WTC11 (cell line): ENCODE measurements at places on chromosomes 4 and X.

DNA sequence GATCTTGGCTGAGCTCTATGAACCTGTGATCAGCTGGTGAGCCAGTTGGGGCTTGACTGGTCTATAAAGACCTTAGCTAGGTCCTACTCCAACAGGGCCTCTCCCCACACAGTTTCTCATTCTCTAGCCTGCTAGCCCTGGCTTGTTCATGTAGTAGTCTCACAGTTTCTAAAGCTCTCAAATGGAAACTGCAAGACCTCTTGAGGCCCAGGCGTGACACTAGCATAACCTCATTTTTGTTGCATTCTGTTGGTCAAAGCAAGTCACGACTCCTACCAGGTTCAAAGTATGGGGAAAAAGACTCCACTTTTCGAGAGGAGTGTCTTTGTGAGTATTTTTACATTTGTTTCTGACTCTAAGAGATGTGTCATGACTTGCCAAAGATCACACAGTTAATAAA lies 50.9 kb downstream of the CEP44 start:
- DNase-seq: no peak

GRCh38 chr4:182748949-182749348 lies 168.2 kb downstream of the DCTD start:
- no peak for DNase-seq

DNA sequence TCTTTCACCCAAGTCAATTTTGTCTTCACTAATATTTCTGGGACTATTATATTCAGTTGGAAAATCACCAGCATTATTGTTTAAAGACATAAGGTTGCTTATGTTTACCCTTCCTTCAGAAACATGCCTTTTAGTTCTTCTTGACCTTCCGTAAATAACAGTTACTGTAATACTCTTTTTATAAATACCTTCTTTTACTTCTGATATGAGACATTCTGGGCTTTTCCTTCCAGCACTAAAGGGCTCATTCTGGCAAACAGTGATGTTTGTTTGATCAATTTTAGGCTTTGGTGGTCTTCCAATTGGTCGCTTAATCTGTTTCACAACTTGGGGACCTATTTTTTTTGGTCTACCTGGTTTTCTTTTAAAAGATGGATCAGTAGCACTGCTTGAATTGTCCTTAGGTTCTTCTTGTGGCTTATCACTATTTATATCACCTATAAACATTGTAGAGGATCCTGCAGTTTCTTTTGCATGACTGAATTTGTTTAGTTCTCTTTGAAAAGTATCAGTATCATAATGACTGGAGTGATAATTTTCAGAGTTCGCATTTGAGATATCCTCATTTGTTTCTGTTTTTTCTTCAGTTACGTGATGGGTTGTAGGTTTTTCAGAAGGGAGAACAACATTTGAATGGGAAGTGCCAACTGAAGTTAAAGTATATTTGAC lies 64.8 kb downstream of the NCAPG start:
- no peak for DNase-seq

DNA sequence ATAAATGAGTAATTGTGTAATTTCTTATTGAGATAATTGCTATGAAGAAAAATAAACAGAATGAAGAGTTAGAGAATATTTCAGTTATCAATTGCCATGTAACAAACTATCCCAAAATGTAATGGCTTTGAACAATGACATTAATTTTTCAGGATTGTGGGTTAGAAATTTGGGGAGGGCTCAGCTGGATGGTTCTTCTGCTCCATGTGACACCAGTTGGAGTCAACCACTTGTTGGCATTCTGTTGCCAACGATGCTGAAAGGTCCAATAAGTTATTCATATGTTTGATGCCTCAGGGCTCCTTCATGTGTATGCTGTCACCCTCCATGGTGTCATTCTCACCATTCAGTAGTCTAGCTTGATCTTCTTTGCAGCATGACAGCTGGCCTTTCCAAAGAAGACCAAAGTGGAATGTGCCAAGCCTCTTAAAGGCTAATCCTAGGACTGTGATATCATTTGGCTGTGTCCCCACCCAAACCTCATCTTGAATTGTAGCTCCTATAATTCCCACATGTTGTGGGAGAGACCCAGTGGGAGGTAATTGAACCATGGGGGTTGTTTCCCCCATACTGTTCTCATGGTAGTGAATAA lies 20.9 kb upstream of the CCDC149 start:
- DNase-seq: no peak

DNA sequence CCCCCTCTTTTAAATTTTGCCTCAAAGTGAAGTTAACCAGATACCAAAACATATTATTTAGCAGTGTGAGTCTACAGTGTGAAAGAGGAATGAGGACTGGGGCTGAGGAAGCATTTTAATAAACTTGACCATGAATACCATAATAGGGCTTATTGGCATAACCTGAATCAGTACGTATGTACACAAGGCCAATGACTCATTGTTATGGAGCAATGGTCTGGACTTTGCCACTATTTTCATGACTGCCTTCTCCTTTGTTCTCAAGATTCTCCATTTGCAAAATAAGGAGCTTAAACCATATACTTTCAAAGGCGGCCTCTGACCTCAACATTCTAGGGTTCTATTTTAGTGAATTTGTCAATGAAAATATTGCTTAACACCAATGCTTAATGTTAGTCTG lies 102.8 kb upstream of the OR13H1 start:
- no peak for DNase-seq

DNA sequence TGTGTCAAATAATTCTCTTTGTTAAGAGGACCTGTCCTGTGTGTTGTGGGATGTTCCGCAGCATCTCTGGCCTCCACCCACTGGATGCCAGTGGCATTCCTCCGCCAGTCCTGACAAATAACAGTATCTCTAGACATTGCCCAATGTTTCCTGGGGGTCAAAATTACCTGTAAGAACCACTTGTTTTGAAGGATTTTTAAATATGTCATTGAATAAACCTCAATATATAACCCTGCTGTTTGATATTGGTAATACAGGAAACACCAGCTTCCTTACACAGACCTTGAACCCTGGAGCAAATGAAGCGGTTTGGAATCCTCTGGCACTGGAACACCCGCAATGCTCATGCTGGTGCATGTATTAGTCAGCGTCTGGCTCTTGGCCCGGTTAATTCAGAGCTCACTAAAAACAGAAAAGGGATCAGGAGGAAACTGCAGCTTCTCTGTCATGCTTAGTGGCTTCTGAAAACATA lies 101.3 kb downstream of the TBL1X start:
- no peak for DNase-seq

DNA sequence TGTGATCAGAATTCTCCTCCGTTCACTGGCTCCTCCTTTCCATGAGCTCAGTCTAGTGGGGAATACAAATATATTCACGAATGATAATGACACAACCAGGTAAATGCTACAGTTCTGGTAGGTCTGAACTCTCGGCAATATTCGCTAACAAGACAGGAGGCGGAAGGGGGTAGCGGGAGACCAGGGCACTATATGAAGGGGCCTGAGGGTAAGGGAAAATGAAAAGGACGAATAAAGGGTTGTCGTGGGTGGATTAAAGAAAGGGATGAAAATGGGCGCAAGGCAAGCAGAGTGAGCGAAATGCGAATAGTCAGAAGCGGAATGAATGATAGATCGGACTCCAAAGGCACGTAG lies 743 bp downstream of the NKAP start:
- no peak for DNase-seq

GRCh38 chr4:22692736-22693135 lies at the start of gene GBA3:
Gene GBA3, plus strand, starts transcription at chr4:22692937.
- peak; percentile 10 for DNase-seq

DNA sequence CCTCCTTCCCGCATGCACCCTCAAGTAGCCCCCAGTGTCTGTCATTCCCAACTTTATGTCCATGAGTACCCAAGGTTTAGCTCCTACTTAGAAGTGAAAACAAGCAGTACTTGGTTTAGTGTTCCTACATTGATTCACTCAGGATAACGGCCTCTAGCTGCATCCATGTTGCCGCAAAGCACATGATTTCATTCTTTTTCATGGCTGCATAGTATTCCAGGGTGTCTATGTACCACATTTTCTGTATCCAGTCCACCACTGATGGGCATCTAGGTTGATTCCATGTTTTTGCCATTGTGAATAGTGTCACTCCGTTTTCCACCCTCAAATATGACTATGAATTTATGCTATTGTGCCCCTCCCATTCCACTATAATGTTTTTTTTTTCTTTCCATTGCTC lies 130.5 kb upstream of the MXRA5 start:
- no peak for DNase-seq

GRCh38 chrX:119672426-119672825 lies 20.5 kb downstream of the SEPTIN6 start:
- DNase-seq: no peak

DNA sequence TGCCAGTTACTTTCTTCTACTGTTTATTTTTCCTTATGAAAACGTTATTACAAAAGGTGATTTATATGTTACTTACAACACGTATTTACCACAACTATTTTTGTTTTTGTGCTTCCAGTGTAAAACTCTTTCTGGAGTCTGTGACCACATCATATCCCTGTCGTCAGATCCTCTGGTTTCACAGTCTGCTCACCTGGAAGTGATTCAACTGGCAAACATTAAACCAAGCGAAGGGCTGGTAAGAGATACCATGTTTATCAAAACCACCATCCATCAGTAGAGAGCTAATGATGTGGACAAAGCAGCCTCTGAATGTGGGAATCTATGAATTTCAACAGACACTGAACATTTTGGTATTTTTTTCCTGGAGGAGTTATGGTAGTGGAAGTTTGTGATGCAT lies 116.1 kb downstream of the CNKSR2 start:
- no peak for DNase-seq

DNA sequence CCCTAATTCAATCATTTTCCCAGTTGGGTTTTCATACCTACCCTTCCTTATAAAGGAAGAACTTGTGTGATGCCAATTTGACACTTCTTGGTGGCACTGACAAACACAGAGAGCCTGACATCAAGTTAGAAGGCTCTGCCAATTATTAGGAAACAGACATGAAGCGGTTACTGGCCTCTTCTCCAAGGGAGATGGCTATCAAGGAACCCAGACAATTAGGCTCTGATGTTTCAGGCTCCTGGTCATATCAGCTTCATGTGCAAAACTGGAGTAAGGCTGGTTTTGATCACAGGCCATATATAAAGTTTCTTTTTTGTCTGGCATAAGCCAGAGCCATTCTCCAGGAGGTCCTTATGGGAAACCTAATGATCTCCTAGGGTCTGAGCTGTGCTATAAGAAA lies 428 bp downstream of the ARL13A start:
- DNase-seq: no peak

DNA sequence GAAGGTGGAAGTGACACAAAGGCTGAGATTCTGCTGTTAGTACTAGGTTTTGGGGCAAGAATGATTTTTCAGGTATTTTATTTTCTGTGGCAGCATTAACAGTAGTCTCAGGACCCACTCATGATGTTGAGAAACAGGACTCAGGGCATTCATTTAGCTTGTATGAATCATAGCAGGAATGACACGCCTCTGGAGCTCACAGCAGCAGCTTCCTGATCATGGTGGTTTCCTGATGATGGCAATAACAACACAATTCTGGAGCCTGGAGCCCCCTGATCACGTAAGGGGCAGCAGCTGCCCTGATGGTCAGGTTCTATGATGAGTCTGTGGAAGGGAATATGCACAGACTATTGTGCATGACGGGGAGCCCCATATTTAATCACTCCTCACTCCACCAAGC lies 47.0 kb downstream of the TASL start:
- no peak for DNase-seq

DNA sequence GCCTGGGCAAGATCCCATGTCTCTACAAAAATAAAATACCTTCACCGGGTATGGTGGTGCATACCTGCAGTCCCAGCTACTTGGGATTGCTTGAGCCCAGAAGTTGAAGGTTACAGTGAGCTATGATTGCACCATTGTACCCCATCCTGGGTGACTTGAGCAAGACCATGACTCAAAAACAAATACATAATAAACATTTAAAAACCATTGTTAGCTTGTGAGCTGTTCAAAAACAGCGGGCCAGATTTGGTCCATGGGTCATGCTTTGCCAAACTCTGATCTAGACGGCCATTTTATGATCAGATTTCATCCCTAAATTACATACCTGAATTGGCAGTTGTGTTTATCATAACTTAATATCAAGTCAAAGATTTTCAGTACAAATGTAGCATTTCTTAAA lies 76.0 kb upstream of the GPM6B start:
- DNase-seq: no peak

DNA sequence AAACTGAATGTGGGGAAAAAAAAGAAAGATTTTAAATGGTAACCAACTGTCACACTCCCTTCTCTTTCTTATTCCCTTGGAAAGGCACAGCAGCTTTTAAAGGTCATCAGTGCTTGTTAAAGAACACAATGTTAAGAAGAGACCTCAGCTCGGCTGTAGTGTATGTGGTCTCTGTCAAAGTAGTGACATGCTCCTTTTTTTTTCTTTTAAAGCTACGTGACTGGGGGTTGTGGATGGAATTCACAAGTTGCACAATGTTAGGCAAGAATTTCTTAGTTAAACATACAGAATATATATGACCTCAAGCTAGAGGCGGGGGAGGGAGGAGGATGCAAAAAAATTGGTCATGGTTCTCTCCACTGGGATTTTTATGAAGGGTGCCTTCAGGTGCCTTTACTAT lies 45.6 kb downstream of the OCRL start:
- DNase-seq: no peak

DNA sequence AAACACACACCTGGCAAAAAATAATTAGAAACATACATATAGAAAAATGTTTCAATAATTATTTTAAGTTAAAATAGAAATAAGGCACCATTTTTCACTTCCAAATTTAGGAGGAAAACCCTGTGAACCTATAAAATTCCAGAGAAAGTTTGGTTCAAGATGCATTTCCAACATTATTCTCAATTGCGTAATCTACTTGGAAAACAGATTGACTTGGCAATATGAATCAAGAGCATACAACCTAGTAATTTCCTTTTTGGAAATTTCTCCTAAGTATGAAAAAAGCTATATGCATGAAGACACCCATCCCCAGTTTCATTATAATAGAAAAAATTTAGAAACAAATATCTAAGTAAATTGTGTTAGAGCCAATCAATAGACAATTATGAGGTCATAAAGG lies 242.9 kb downstream of the IQCM start:
- no peak for DNase-seq

DNA sequence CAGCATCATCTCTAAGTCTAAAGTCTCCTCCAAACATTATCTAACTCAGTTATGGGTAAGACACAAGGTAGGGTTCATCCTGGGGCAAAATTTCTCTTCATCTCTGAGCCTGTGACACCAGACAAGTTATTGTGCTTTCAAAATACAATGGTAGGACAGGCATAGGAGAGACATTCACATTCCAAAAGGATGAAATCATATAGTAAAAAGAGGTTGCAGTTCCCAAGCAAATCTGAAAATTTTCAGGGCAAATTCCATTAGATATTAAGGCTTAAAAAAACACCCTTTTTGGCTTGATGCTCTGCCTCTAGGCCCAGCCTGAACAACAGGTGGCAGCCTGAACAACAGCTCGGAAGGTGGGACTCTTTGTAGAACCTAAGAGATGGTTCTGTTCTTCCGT lies 448.3 kb upstream of the SLIT2 start:
- DNase-seq: no peak

- DNase-seq: no peak
These were observed 1.4 kb downstream of the TCEAL2 start for GRCh38 chrX:102126863-102127262.
